H9 (cell line): ENCODE measurements at places on chromosomes 16 and 17. TPM values are rescaled to one million over a fixed set of nuclear protein-coding genes. Genes with fewer than 3 reads are reported as not detected.

Gene USP43
- total RNA-seq = 5.2 and 5.5 TPM in 2 replicates

Gene CEP20
- 36.9 and 43.8 TPM in 2 replicates for total RNA-seq

Gene RIPOR1
- total RNA-seq = 10.0 and 14.3 TPM in 2 replicates

DNA sequence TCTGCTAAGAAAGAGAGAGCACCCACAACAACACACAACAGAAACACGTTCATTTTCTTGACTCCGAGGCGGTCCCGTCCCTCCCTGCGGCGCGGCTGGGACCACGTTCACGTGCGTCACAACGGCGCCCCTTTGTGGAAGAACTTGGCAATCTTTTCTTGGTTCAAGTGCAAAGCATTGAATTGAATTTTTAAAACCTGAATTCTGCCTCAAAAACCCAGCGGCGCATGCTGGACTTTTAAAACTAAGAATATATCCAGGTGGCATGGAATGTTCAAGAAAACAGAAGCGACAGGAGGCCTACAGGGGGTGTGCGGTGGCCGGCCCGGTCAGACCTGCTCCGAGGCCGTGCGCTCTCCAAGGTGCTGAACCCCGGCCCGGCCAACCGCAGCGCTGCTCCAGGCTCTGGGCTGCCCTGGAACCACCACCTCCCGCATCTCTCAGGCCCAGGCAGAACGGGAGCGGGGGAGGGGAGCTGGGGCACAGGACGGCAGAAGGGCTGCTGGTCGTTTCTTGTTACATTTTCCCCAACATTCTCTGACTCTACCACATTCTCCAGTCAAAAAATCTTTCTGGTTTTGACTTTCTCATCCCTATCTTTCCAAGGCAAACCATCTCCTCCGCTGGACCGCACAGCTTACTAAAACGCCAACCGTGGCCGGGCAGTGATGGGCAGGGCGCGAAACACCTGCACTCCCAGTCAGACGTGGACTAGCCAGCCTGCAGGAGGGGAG lies 3.4 kb upstream of the HEXD start:
- peak; percentile 95 for DNase-seq

GRCh38 chr16:88375996-88376834 lies 6.5 kb upstream of the ZNF469 start:
- DNase-seq = no peak

- DNase-seq = no peak
Observed at GRCh38 chr16:65002265-65002664, 119.6 kb downstream of the CDH11 start.

Gene ZNF19
- total RNA-seq = 4.2 and 4.7 TPM in 2 replicates

- DNase-seq = no peak
Observed at GRCh38 chr17:31802502-31802901, 56.5 kb downstream of the COPRS start.

Gene TBC1D3L
- total RNA-seq = 16.4 and 17.0 TPM in 2 replicates

DNA sequence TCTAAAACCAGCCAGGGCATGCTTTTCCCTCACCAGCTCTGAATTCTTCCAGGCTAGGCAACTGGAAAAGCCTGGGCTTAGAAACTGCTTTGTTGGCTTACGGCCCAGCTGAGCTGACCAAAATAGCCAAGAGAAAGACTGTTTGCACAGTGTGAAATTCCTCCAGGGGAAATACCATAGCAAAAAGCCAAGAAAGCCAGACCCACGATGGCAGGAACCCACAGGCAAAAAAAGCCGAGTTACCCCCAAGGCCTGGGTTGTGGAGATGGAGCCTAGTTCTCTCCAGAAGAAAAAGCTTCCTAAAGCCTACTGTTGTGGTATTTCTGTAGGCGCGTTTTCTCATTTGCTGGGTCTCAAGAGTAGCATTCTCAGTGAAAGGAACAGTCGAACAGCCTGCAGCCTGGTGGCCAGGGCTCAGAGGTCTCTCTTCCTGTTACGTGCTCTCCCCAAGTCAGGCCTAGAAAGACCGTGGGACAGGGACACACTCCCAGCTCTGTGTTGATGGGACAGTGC lies 9.2 kb downstream of the SP2 start:
- no peak for DNase-seq

Gene DPH1
- total RNA-seq = 27.5 and 31.3 TPM in 2 replicates

Gene ELMO3
- total RNA-seq = 8.6 and 9.1 TPM in 2 replicates

- no peak for DNase-seq
Observed at GRCh38 chr16:8346294-8346693, 244.0 kb downstream of the TMEM114 start.

DNA sequence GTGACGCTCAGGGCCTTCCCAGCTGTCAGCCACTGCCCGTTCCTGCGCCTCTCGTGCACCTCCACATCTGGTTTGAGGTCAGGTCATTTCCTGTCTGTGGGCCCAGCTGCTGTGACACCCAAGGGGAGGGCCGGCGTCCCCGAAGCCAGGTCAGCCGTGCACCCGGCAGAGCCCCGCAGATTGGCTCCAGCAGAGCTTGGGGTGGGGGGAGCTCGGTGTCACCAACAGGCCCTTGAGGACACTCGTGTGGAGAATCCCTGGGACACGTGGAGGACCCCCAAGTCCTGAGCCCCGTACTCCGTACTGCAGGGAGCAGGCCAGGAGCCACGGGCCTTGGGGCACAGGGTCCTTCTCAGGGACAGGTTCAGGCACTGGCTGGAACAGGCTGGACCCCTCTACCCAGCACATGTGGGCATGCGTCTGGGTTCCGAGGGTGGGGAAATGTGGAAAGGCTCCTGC lies 4.8 kb downstream of the SPATA2L start:
- DNase-seq = no peak

DNA sequence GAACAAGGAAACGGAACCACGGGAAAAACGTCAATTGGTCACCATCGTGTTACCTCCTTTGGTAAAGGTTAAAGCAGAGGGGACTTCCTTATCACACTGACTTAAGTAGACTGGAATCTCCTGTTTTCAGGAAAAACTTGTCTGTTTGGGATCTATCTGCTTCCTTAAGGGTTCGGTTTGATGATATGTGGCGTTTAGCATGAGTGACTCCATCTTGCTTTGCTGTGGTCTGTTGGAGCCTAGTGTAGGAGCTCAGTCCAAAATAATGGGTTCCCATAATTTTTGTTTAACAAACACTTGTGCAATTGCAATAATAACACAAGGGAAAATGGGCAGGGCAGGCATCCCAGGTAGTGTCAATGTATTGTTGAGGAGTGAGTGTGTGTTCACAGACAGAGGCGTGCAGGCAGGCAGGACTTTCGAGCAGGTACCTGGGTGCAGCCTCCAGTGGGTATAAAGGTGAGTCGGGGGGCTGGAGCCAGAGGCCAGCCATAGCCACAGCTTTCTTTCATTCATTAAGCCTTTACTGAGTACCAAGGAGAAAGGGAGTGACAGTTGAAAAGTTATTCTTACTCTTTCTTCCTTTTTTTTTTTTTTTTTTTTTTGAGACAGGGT lies 4.3 kb upstream of the ENGASE start:
- DNase-seq = no peak

DNA sequence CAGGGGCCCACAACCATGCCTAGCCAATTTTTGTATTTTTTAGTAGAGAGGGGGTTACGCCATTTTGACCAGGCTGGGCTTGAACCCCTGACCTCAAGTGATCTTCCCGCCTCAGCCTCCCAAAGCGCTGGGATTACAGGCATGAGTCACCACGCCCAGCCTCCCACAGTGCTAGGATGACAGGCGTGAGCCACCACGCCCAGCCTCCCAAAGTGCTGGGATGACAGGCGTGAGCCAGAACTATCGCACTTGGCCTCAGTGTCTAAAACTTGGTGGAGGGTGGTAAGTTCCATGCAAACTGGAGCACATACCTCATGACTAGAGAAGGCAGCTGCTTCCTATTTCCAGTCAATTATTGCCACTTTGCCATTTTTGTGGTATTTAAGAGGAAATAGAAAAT lies 7.1 kb downstream of the HSD17B2 start:
- DNase-seq = no peak

DNA sequence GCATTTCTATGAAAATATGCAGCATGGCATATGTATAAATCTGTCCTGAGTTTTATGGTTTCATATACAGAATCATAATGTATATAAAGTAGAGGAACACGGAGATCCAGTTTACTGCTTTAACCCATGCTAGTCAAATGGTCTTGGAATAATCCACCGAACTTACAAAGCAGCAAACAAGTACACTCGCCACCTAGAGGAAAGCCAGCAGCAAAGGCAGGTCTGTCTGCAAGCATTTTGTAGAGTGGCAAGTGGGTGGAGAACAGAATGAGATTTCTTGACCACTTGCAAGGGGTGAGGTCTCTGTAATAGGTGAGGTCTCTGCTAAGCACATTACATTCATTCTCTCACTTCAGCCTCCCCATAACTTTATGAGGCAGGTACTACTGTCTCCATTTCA lies 308.3 kb downstream of the CA10 start:
- no peak for DNase-seq

Gene TRIM25
- total RNA-seq = 32.5 and 34.6 TPM in 2 replicates

DNA sequence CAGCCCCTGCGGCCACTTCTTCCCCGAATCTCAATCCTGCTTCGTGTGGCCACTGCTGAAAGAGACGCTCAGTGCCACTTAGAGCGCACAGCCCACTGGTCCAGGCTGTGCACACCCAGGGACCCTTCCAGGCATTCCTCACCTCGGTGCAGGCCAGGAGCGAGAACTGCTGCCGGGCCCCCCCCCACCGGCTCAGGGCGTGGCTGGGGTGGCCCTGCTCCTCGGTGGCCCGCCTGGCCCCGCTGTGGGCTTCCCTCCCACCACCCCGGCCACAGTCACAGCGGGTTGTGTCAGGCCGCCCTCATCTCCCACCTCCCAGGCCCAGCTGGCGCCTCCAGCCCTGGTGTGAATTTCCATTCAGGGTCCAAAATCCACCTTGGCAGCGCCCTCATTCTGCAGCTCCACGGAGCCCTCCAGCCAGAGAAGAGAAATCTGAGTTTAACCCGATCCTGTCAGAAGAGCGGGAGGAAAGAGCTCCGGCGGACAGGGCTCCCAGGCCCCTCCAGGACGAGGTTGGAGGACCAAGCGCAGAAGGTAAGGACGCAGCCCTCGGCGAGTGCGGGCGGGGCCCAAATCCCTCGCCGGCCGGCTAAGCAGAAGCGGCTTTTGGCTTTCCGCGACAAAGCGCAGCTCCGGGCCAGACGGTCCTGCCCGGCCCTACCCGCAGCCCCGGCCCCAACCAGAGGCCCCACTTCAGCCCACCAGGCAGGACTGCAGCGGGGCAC lies 12.0 kb downstream of the TBC1D16 start:
- peak; percentile 67 for DNase-seq

DNA sequence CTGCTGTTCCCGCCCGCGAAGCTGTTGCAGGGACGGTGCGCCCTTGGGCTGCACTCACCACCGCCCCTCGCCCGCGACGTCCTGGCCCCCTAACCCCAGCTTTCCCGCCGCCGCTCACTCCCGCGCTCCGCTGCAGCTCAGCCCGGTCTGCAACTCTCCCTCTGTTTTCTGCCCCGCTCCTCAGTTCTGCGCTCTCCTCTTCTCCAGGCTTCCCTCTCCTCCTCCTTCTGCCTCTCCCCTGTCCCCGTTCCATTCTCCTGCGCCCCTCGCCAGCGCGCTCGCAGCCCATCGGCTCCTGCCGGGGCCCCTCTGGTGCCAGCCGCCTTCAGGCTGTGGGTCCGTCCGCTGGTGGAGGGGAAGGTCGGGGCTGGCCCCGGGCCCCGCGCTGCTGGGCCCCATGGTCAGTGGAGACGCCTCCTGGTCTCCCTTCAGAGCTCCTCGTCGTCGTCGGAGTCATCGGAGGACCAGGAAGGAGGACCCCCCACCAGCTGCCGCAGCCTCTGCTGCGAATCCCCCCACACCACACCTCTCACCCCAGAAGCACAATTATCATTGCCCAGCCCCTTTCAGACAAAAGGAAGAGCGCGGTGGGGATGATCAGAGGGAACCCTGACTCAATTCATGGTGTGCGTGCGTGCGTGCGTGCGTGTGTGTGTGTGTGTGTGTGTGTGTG lies 223.2 kb upstream of the FOXF1 start:
- peak; percentile 62 for DNase-seq

DNA sequence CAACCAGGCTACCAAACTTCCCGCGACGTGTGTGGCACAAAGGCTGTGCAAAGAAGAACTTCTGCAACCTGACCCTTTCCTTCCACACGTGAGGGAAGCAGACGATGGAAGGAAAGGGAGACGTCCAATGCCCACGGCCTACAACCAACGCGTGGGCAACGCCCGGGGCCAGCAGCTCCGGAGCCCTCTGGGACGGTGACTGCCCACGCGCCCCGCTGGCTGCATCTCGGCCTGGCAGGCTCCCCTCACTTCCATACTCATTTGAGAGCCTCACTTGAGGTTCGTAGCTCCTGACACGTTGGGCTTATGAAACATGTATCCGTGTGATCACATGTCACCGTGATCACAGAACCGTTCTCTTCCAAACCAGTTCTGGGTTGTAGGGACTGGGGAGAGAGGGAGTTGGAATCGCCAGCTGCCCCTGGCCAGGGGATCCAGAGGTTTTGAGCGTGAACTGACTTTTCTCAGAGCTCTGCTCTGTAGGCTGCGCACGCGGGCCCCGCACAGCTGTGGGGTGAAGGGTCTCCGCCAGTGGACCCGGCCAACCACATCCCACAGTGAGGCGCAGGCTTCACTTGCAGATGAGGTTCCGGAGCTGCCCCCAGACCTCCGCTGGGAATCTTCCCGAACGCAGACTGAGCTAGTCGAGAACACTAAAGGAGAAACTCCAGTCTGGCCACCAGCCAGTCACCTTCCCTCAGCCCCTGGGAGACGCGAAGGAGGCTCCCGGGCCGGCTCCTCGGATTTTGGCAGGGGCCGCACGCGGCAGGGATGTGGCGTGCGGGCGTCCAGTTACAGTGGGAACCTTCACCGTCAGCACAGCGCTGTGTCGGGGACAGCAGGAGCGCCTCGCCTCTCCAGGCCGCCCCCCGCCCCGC lies 1.0 kb downstream of the LMF1 start:
- DNase-seq = no peak

DNA sequence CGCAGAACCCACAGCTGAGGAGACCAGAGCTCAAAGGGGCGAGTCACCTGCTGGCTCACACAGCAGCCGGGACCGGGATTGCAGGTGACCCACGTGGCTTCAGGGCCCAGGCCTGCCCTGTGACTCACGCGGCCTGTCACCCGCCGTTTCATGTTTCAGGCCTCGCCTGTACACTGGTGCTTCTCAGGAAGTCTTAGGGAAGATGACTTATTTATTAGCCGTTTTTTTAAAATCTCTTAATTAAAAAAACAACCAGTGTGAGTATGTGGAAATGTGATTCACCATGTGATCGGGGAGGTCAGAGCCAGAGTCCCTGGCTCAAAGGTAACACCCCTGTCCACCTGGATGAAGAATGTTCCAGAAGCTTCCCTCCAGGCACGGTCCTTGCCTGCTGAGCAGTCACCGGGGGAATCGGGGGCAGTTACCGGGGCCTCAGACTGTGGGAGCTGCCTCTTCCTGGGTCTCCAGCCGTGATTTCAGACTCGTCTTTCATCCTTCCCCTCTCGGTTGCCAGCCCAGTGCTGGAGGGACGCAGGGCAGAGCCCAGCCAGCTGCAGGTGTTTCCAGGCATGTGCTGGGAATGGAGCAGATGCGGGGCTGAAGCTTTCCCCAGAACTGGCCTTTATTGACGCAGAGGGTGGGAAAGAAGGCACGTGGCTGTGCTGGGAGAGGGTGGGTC lies 49.3 kb downstream of the CMIP start:
- DNase-seq = no peak

DNA sequence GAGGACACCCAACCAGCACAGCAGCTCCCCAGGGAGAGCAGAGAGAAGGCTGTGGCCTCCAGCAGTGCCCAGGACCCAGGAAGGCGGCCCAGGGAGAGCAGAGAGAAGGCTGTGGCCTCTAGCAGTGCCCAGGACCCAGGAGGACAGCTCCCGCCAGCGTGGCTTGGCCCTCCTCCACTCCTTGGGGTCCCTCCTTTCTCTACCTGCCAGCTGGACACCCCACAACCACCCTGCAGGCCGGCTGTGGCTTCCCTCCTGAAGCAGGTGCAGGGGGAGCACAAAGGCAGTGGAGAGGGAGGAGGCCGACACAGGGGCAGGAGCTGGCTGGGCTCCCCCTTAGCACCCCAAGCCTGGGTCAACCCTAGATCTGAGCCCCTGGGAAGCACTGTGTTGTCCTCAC lies 54.1 kb upstream of the FASN start:
- no peak for DNase-seq

- no peak for DNase-seq
Observed at GRCh38 chr16:84292011-84292410, 2.7 kb upstream of the WFDC1 start.
